ENCODE measurements at places on chromosomes 4 and X. TPM values are rescaled to one million over a fixed set of nuclear protein-coding genes. Genes with fewer than 3 reads are reported as not detected.
A peak's percentile ranks its signal among the peaks of the same experiment; 100 is the strongest.

DNA sequence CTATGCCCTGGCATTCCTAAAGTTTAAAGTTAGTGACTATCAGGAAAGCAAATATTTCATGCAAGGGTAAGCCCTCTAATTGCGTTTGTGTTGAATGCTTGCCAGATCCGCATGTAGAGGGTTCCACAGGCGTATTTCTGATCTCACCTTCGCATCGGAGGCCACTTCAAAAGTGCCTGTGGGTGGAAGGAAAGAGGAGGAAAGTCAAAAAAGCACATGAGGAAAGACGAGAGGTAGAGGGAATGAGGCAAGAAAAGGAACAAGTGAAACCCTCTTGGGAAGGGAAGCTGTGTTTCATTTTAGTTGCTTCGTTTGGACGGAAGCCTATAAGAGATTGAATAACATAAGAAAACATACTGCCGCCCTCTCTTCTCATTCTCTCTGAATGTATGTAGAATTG lies 628.8 kb downstream of the SPRY1 start:
- H3K27ac ChIP-seq = peak overlapping the region; percentile 93
- peaks cover 37% of the 10 kb centered on the region for H3K4me1 ChIP-seq
- peak overlapping the region; percentile 60 for H3K4me3 ChIP-seq
- H3K36me3 ChIP-seq = no peaks in the 10 kb centered on the region

DNA sequence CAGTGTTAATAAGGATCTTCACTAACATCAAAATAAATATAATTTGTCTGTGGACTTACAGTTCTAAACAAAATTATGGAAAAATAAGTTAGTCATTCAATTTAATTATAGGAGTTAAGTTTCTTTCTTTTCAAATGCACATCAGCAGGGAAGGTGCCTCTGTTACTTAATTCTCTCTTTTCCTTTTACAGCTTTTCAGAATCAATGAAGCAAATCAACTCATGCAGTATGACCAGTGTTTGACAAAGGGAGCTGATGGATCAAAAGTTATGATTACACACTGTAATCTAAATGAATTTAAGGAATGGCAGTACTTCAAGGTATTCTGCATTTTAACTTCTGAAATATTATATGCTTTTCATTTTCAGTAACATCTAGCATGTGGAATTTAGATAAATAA lies 15.9 kb downstream of the HMGB2 start:
- no peak overlapping the region for H3K4me3 ChIP-seq
- H3K4me1 ChIP-seq = no peaks in the 10 kb centered on the region
- no peaks in the 10 kb centered on the region for H3K27me3 ChIP-seq
- DNase-seq = no peak
- no peak overlapping the region for H3K27ac ChIP-seq

GRCh38 chrX:79336869-79337815 lies 30.0 kb downstream of the ITM2A start:
- no peak overlapping the region for H3K4me3 ChIP-seq
- H3K27ac ChIP-seq = no peak overlapping the region
- no peaks in the 10 kb centered on the region for H3K36me3 ChIP-seq
- H3K27me3 ChIP-seq = no peaks in the 10 kb centered on the region

NPY5R gene
- not detected for total RNA-seq

DNA sequence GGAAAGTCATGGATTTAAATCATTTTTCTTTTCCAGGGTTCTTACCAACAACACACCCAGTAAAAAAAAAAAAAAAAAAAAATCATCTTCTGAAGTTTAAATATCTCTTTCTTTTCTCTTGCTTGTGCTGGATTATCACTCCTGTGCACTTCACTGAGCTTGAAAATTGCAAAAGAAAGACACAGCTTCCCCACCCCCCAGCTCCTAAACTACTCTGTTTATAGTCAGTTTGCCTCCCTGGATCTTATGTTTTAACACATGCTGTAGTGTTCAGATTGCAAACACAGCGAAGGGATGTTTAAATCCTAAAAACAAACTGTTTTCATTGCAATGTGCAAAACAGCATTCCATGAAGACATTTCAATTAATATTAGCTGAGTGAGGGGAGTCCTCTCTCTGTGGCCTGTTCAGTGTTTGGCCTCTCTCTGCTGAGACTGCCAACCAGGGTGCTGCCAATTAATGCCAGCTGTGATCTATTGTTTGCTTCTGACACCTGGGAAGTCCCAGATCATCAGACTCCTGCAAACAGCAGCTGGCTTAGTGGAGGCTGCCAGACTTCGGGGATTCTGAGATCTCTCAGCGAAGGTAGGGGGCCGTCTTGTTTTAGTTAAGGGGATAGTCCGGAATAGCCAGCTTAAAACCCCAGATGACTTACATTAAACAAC lies 171.1 kb upstream of the PITX2 start:
- H3K4me3 ChIP-seq = no peak overlapping the region
- H3K27ac ChIP-seq = no peak overlapping the region
- no peaks in the 10 kb centered on the region for H3K36me3 ChIP-seq
- H3K4me1 ChIP-seq = no peaks in the 10 kb centered on the region
- peaks cover 3% of the 10 kb centered on the region for H3K27me3 ChIP-seq

DNA sequence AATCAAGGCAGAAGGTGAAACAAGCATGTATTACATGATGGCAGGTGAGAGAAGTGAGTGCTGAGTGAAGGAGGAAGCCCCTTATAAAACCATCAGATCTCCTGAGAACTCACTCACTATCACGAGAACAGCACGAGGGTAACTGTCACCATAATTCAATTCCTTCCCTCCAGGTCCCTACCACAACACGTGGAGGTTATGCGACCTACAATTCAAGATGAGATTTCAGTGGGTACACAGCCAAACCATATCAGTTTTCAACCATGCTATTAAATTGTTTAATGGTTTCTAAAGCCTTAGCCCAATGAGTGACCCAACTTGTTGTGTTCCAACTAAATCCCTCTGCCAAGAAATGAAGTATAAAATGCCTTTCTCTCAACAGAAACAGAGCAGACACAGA lies 519.8 kb downstream of the GBA3 start:
- no peak overlapping the region for H3K4me3 ChIP-seq
- H3K36me3 ChIP-seq = no peaks in the 10 kb centered on the region
- peaks cover 6% of the 10 kb centered on the region for H3K27me3 ChIP-seq
- H3K27ac ChIP-seq = no peak overlapping the region
- H3K4me1 ChIP-seq = no peaks in the 10 kb centered on the region
